NCI-H69 (cell line): ENCODE measurements at places on chromosomes 3 and 15.

GRCh38 chr3:156707588-156707987, 33.2 kb downstream of the TIPARP start:
- no peak for DNase-seq

DNA sequence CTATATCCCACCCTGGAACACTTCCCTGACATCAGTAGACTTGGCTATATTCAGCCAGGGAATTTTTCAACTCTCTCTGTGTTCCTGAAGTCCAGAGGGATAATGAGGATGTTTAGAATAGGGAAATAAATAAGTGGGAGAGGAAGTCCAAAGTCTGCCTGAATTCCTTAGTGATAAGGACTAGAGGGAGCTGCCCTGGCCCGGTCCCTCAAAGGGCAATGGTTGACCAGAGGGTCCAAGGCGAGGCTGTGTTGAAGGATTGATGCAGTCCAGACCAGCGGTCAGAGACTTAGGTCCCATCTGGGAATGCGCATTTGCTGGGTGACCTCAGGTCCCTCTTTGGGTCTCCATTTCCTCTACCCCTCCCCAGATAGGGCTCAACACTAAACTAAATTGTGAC, 7.9 kb downstream of the VIPR1 start:
- no peak for DNase-seq

GRCh38 chr15:91947683-91948608, 94.4 kb downstream of the SLCO3A1 start:
- DNase-seq = peak; percentile 66

GRCh38 chr3:194869482-194870169, 183.9 kb downstream of the FAM43A start:
- no peak for DNase-seq

- no peak for DNase-seq
Observed at GRCh38 chr3:26962492-26963360, 340.2 kb downstream of the LRRC3B start.

- peak; percentile 77 for DNase-seq
Observed at GRCh38 chr3:19934098-19934566, at the start of gene EFHB. Gene EFHB (minus strand): TSS chr3:19934217. CDS start chr3:19934018, 199 bp downstream.

DNA sequence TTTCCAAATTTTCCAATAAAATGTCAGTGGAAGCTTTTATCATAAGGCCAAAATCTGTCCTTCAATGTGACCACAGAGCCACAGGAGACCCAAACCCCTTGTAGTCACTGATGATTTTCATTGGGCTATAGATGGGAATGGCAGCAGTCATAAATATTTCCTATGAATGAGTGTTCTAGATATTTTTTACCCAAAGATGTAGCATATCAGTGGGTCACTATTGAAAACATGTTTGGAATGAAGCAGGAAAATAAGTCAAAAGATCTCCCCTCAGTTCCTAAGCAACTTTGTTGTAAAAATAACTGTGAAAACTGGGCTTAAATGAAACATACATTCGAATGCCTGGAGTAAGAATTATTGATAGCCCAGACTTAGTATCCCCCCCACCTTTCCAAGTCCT, 49.0 kb downstream of the NKIRAS1 start:
- DNase-seq = no peak

DNA sequence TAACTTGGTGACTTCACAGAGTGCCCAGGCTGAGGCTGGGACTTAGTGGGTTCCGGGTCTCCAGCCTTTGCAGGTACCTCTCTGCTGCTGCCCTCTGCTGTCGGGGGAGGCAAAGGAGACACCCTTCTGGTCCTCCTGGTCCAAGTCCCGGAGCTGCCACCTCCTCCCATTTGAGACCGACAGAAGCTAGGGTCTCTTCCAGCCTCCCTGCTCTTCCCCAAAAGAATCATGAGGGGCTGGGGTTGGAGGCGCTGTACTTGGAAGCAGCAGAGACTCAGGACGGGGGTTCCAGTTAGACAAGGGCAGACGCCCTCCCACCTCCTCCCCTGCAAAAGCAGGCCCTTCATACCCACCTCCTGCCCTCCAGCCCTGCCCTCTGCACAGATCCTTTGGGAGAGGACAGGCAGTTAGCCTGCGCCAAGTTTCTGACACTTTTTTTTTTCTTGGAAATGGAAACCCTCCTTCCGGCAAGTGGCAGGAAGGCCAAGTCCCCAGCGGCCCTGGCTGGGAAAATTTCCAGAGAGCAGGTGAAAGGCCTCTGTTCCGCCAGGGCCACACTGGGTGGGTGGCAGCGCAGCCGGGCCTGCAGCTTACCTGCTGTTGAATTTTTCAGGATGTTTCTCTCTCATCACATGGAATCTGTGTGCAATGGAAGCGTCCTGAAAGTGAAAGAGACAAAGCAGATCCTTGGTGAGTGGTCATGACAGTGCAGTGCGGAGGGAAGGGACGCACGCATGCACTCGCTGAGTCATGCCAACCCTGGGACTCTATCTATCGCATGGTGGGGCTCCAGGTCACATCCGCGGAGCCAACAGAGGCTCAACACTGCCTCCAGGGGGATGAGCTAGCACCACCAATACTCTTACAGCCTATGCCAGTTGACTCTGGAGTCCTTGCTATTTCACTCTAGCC, 119.9 kb downstream of the DGKG start:
- peak; percentile 13 for DNase-seq

DNA sequence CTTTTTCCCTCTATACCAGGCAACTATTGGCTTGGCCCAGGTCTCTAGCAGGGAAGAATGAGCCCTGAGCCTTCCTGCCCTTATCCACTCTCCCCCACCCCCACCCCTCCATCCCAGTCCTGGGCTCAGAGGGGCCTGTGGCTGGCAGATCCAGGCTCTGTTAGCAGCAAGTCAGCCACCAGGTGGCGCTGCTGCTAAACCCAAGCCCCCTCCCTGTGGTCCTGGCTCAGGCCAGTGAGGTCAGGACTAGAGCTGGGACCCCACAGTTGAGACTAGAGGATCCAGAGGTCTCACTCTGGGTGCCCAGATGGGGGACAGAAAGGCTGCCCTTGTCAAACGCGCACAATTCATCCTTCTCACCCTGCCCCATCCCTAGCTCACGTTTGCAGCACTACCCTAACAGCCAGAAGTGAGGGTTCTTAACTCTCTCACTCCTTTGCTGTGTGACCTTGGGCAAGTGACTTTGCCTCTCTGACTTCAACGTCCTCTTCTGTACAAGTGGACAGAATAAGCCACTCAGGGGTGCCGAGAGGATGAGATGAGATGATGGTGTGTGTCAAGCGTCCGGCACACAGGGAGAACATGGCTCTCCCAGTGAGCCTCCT, 46.8 kb upstream of the SLC6A1 start:
- peak; percentile 52 for DNase-seq

DNA sequence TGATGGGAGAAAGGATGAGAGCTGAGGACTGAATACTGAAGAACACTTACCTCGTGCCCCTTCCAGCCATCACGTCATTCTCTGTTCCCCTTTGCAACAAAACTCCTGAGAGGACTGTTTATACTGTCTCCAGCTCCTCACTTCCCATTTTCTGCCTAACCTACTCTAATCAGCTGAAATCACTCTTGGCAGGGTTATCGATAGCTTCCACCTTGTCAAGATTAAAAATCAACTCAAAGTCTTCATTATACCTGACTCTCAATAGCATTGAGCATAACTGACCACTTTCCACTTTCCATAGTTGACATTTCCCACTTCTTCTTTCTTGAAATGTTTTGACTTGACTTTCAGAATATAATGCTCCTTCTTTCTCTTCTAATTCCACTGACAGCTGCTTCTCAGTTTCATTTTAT, 4.3 kb downstream of the BTBD1 start:
- no peak for DNase-seq

DNA sequence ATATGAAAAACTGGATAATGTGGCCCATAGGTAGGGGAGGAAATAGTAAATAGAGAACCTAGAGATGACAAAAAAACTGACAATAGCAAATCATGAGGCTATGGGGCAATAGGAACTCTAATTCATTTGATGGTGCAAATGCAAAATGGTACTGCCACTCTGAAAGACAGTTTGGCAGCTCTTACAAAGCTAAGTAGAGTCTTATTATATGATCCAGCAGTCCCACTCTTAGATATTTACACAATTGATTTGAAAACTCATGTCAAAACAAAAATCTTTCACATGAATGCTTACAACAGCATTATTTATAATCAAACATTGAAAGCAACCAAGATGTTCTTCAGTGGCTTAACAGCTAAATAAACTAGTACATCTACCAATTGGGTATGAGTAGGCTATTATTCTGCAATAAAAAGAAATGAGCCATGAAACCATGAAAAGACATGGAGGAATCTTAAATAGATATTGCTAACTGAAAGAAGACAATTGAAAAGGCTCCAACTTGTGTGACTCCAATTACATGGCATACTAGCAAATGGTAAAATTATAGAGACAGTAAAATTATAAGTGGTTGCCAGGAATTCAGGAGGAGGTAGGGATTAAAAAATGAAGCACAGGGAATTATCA, 321.8 kb upstream of the STAC start:
- DNase-seq = no peak

GRCh38 chr3:84960581-84960980, 1.8 kb downstream of the CADM2 start:
- DNase-seq = peak; percentile 53

- DNase-seq = no peak
Observed at GRCh38 chr3:122966045-122966444, 61.5 kb downstream of the SEMA5B start.

DNA sequence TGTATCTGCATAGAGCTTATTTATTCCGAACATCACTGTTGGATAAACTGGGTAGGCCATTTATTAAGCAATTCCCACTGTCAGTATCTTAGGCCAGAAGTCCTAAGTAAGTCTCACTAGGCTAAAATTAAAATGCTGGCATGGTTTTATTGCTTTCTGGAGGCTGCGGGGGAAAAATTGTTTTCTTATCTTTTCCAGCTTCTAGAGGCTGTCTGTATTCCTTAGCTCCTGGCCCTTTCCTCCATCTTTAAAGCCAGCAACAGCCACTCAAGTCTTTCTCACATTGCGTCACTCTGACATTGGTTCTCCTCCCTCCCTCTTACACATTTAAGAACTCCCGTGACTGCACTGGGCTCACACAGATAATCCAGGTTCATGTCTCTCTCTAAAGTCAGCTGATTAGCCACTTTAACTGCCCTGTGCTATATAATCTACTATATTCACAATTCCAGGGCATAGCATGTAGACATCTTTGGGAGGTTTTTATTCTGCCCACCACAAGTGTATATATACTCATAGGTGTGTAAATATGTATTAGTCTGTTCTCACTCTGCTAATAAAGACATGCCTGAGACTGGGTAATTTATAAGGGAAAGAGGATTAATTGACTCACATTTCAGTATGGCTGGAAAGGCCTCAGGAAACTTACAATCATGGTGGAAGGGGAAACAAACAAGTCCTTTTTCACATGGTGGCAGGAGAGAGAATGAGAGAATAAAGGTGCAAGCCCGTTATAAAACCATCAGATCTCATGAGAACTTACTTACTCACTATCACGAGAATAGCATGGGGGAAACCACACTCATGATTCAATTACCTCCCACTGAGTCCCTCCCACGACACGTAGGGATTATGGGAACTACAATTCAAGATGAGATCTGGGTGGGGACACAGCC, 113.5 kb upstream of the SLC7A14 start:
- DNase-seq = no peak
